ENCODE measurements at places on chromosomes 1 and 21.

DNA sequence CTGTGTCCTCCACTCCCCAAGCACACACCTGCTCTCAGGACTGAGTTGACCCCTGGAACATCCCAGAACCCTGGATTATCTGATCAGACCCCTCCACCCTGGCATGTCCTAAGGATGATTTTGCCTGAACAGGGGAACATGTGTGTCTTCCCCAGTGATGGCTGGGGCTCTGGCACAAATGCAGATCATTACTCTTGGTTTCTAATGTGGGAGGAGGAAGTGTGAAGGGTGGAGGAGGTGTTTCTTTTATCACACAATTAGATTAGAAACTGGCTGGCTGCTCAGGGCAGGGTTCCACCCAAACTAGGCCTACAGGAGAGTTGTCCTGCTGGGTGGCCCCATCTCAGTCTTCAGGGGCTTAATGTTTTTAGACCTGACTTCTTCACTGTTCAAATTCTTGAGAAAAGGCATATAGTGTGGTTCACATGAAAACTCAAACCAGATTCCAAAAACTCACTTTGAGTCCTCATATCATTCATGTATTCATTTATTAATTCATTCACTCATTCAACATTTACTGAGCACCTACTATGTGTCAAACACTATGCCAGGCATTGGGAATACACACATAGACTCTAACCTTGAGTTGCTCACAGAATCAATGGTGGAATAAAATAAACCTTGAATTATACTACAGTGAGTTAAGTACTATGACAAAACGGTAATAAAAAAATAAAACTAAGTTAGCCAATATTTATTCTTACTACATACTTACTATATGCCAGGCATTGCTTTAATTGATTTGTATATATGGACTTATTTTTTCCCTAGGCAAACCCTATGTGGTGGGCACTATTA, 221.8 kb upstream of the JUN start:
- DNase-seq: no peak

- DNase-seq: no peak
Observed at GRCh38 chr1:183180218-183180617, 5.8 kb upstream of the LAMC2 start.

GRCh38 chr1:234980291-234980644, 148.4 kb downstream of the TOMM20 start:
- no peak for DNase-seq

DNA sequence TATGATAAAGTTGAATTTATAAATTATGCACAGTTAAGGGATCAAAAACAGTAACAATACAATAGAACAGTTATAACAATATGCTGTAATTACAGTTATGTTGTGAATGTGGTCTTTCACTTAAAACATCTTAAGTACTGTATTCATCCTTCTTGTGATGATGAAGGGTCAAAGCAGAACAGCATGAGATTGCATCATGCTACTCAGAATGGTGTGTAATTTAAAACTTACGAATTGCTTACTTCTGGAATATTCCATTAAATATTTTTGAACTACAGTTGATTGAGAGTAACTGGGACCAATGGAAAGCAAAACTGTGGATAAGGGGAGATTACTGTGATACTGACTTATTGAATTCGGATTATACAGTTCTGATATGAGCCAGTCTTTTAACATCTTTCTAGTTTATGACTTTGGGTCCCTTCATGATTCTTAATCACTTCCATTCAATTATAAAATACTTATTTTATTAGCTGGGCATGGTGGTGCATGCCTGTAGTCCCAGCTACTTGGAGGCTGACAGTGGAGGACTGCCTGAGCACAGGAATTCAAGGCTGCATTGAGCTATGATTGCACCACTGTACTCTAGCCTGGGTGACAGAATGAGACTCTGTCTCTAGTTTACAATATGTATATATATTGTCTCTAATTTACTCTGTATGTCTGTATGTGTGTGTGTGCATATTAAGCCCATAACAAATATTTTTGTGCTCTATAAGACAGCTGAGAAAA, 43.2 kb downstream of the ATP1B1 start:
- DNase-seq: no peak

GRCh38 chr1:7640920-7641585, 130.0 kb upstream of the VAMP3 start:
- DNase-seq: no peak

DNA sequence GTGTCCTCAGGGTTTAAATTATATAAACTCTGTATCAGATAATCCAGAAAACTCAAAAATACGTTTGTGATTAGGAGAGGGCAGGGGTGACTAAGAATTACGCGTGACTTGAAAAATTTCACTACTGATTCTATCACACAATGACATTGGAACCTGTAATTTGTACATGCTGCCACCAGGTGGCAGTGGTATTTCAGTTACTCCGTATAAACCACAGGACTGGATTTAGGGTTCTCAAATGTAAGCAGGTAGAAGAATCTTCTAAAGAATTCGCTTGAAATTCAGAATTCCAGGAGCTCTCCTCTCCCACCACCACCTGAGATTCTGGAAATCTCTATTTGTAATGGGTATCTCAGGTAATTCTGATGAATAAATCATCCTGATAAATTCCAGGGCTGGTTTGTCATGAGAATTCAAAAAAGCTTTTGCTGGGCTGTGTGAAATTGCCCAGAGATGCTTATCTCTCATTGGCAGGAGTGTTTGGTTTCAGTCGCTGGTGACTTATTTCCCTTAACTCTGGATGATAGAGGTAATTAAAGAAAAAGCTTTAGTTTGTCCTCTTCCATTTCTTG, 1.7 kb upstream of the KRTAP7-1 start:
- DNase-seq: peak; percentile 77

DNA sequence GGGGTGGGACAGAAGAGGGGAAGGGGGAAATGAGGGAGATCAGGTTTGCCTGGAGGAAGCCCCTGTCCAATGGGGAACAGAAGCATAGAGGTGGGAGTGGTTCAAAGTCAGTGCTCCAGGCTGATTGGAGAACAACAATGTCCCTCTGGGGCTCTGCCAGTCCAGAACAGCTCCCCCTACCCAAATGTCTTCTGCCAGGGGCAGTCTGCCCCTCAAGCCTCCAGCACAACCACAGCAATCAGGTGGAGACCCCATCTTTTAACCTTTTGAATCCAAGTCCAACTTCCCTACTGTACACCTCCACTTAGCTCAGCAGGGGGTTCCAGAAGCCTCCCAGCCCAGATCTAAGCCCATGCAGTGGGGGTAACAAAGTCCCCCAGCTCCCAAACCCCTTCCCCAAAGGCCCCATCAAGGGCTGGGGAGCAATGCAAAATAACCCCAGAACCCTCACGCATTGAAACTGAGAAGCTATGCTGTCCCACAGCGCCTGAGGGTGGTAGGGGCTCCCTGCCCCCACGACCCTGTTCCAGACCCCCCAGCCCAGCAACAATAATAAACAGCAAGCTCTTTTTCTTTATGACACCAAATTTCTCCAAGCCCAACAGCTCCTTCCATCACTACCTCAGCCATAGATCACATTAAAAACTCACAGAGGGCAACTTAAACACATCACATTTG, 3.3 kb downstream of the AHDC1 start:
- DNase-seq: no peak

DNA sequence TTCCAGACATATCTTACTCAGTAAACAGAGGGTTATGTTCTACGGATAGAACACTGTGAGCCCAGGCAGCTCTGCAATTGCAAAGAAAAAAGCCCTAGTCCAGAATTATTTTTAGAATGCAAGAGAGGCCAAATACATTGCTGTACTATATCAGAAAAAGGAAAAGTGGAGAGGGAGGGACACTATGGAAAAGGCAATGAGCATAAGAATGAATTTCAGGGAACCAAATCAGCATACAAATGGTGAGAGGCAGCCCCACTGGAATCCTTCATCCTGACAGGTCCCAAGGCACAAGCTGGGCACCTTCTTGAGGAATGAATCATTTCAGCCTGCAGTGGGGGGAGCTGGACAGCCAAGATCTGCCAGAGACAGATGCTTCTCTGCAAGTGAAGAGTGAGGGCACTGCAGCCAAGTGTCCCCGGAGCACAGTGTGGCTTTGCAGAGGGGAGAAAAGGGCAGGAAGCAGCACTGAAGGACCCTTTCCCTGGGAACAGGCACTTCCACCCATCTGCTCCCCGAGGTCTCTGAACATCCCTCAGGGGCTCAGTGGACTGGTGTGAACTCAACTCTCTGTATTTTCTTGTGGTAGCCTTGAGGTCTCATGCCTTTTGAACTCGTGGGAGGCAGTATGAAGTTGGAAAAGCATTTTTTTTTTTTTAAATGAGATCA, 115.6 kb downstream of the XCL2 start:
- no peak for DNase-seq

DNA sequence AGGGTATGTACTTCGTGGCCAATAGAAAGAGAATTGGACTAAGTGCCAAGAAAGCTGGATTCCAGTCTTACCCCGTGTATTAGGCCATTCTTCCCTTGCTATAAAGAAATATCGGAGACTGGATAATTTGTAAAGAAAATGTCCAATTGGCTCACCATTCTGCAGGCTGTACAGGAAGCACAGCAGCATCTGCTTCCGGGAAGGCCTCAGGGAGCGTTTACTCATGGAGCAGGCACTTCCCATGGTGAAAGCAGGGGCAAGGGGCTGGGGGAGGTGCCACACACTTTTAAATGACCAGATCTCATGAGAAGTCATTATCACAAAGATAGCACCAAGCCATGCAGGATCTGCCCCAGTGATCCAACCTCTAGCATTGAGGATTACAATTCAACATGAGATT, 7.8 kb upstream of the AMIGO1 start:
- no peak for DNase-seq

- no peak for DNase-seq
Observed at GRCh38 chr1:195733408-195733807, 874.8 kb downstream of the KCNT2 start.

DNA sequence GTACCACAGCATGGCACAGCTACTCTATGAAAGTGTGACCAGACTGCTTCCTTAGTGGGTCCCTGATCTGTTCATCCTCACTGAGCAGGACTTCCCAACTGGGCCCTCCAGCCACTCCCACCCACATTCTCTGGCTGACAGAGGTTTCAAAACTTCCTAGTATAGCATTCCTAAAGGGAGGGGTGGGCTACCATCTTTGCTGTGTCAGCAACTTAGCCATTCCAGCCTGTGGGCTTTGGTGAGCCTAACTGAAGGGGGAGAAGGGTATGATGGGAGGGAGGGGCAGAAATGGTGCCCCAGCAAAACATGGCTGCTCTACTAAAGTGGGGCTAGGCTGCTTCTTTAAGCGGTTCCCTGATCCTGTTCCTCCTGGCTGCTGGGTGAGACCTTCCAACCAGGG, 265.2 kb upstream of the ADGRL4 start:
- no peak for DNase-seq

DNA sequence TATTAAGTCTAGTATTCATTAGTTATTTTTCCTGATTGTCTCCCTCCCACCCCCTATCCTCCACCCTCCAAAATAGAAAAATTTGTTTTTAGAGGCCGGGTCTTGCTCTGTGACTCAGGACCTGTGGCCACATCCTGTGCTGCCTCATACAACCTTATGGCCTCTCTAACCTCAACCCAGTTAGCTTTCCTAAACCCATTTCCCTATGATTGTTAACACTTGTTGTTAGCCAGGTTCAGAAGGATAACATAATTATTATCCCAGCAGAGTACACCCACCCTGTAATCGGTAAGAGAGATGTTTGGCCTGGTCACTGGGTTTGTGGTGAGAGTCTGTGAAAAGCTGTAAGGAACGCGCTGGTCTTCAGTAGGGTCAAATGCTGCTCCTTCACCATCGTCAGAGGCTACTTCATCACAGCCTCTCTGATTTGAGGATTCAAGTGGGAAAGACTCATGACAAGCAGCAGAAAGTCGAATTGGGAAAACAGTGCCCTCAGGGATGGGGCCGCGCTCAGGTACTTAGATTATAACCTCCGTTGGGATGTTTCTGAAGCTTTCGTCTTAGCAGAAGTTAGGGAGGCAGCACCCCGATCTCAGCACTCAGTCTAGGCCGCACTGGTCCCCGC, 35.9 kb upstream of the HMGN1 start:
- no peak for DNase-seq

GRCh38 chr21:43988506-43989230, 23.4 kb upstream of the TRAPPC10 start:
- DNase-seq: no peak

- no peak for DNase-seq
Observed at GRCh38 chr1:166176416-166176815, 9.6 kb upstream of the FAM78B start.

DNA sequence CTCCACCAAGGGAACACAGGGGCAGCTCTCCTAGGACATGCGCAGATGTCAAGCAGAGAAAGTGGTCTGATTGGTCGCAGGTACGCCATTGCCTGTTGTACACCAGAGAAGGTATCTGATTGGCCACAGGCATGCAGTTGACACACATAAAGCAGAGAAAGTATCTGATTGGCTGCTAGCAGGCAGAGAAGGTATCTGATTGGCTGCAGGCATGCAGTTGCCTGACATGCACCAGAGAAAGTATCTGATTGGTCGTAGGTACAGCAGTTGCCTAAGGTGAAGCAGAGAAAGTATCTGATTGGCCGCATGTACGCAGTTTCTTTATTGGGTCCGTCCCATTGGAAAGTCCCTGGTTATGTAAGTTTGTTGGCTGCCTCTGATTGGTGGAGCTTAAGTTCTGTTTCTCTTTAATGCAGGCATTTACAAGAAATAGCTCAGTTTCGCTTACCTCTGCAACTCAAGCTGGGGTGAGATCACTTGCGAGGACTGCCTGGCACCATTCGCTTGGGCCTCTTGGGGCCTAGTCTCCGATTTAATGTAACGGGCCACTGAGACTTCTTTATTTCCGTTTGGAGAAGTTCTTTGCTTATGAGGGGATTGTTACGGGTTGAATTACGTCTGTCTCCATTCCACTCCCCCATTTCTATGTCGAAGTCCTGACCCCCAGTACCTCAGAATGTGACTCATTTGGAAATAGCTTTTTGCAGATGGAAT, 74.2 kb downstream of the SIK1 start:
- DNase-seq: no peak

- no peak for DNase-seq
Observed at GRCh38 chr1:22741118-22741517, 30.5 kb downstream of the EPHB2 start.

GRCh38 chr1:48917901-48918603, 141.4 kb upstream of the BEND5 start:
- DNase-seq: no peak

DNA sequence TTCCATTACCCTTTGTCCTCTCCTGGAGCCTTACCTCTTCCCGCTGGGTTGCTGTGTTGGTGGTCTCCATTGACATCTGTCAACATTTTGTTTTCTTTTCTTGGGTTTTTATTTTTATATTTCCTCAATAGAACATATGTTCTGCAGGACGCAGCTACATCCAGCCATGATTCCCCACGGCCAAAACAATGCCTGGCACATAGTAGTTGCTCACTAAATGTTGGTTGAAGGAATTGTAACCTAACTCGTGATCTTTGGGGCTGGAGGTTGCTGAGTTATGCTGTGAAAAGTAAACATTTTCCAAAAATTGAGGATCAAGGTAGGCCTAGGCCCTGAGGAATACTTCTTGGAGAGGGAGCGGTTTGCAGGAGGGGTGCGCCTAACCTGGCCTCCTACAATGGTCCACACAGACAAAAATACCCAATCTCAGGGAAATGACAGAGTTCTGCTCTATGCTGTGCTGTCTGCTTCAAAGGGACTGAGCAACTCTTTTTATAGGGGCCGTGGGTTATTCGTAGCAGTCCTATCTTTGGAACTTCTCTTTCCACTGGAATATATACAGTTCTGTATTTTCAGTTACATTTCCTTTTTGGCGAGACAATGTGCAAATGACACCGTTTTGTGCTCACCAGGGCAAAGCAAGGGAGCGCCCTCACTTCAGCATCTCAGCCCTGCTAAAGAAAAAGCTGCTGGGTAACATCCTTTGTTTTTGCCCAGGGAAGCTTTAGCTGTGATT, 1.4 kb downstream of the PDPN start:
- DNase-seq: no peak
